ENCODE measurements at places on chromosomes 1 and 21.
A peak's percentile ranks its signal among the peaks of the same experiment; 100 is the strongest.

DNA sequence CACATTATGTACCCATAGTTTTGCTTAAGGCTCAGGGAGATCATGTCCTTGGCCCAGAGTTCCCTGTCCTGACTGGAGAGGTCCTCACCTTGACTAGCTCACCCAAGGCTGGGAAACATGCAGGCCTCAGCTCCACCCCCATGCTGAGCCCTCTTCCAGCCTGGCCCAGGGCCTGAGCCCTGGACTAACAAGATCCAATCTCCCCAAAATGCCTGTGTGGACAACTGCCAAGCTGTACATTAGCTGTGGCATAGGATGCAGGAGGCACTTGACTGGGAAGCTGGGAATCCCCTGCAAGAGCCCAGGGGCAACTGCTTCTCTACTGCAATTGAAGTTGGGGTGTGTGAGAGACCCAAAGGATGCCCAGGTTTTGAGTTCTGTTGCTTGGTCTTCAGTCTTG, 2.1 kb downstream of the LINGO4 start:
- DNase-seq = no peak

DNA sequence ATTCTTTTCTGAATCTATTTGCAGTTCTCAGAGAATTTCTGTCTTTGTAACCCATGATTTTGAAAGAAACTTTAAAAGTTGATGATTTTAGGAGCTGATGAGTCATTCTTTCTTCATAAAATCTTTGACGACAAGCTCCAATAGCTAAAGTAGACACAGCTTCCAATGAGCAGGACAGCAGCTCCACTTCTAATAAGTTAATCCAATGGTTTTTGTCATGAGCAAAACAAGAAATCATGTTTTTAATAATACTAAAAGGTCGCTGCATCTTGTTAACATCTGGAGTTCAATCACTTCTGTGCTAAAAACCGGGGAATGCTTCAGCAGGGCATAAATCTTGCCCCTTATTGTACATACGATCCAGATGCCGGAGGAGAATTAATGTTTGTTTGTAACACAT, 48.9 kb upstream of the GORAB start:
- DNase-seq = no peak

DNA sequence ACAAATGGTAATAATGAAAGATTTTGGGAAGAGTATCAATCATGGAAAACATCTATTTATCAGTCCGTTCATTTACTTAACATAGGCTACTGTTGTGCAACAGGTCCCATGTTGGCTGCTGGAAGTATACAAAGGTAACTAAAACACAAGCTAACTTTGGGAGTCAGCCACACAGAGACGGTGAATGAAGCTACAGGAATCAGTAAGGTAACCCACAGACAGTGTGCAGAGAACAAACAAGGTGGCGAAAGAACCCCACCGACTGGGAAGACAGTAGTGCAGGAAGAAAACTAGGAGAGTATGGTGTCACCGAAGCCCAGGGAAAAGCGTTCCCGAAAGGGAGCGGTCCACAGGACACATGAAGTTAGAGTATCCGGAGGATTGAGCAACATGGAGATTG, 342.3 kb downstream of the SMYD3 start:
- DNase-seq = no peak

- no peak for DNase-seq
These were observed 95.0 kb downstream of the ASTN1 start for GRCh38 chr1:177069490-177069889.

DNA sequence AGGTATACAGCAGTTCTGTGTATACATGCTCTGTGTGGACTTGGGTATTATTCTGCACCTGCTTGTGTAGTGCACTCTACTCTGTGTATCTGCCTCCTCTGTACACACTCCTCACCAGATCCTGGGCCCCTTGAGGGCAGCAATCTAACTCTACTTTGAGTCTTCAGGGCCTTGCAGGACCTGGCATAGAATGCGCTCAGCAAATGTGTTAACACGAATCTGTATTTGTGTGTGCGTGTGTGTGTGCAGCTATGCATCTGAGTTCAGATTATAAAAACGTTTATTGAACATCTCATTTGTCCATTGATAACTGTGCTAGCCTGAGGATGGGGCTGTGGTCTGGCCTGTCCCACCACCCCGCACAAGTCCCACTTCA, 3.9 kb upstream of the MEF2D start:
- DNase-seq = no peak

DNA sequence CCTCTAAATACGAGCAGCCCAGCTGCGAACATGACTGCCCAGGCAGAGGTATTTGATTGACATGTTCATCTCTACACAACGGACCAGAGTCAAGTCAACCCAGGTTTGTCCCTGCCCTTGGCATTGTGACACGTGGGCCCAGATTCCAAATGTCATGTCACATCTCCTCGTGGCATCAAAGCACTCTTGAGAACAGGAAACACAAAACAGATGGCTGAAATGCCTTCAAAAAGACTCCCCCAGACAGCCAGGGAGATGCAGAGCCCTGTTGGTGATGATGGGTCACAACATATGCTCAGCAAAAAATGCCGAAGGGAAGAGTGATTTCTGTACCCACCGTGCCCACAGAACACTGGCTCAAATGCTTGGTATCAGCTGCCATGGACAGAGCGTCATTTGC, 337.8 kb upstream of the DAB1 start:
- DNase-seq = no peak

GRCh38 chr1:93346421-93346993, 800 bp downstream of the DR1 start:
- peak; percentile 37 for DNase-seq

- no peak for DNase-seq
These were observed 22.0 kb upstream of the ADAM30 start for GRCh38 chr1:119918301-119918700.

DNA sequence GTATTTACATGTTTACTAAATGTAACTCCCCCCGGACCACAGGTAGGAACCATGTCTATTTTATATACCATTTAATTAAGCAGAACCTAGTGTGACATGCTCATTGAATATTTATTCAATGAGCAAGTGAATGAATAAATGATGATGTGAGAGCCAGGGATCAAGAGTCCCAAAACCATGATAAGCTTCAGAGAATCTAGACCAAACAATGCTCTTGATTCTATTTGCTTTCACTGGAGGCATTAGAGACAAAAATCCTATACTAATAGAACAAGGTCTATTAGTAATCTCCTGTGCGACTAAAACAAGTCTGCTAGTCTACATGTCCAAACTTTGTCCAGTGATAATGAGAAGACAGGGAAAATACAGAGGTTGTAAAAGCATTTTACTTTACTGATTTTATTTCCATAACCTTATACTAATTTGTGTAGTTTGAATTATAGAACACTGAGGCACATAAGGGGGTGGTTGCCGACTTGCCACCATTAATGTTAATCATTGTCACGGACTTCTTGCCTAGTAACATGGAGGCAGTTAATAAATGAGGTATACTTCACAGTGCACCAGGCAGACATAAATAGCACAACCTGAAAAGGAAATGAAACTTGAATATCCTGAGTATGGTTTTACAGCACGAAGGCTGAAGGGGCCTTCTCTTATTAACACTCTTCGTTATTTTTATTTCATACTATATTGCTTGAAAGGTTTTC, 69.8 kb downstream of the TBX15 start:
- DNase-seq = no peak

DNA sequence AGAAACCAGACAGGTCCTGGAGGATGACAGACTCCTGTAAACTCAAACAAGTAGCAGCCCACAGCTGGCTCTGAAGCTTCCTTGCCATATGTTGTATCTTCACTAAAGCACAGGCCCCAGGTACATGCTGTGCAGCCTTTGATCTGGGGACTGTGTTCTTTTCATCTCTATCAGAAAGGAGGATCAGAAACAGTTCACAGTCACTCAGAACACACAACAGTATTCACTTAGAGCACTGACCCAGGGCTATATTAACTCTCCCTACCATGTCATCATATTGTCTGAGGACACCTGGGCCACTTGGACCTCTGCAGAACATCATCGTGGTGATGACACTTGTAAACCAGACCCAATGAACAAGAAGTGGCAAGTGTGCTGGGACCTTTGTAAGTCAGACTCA, 222.0 kb downstream of the SETD4 start:
- no peak for DNase-seq

- peak; percentile 78 for DNase-seq
These were observed at the start of gene SUMO3 for GRCh38 chr21:44817914-44818639. TSS of gene SUMO3 (minus strand) at chr21:44818062. CDS start at chr21:44817968, 94 bp downstream.

DNA sequence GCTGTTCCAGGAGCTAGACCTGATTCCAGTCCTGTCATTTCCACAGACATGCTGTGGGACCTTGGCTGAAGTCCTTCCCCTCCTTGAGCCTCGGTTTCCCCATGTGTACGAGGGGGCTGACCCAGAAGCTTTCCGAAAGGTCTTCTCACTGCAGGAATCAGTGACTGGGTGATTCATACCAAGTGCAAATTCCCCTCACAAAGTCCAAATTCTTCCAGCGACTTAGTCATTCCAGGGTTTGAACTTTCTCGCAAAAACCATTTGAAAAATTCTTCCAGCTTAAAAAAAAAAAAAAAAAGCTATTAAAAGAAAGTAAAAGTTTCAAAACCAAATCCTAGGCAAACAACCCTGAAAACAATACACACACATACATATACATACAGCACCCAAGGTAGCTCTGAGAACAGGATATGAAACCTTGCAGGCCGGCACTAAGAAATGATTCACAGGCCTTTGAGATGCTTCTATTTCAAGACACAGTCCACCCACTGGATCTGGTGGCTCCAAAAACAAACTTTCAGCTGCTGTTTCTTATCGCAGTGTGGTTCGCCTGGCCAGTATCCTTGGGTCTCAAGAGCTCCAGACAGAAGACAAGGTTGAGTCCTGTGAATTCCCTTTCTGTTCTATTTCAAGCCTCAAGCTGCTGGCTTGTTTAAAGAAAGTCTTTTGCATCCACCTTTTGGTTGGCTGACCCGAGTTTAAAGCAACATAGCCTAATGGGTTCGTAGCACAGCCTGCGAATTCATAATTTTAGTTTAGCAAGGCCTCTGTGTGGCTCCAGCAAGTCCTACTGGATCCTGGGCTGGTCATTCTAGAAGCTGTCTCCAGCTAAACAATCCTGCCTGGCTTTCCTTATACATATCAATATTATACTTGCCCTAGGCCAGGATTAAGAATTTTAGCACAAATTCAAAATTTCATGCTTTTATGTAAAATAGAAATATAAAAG, 18.0 kb upstream of the ID3 start:
- DNase-seq = no peak

- DNase-seq = no peak
These were observed 101.2 kb downstream of the GDAP2 start for GRCh38 chr1:117828201-117828600.

DNA sequence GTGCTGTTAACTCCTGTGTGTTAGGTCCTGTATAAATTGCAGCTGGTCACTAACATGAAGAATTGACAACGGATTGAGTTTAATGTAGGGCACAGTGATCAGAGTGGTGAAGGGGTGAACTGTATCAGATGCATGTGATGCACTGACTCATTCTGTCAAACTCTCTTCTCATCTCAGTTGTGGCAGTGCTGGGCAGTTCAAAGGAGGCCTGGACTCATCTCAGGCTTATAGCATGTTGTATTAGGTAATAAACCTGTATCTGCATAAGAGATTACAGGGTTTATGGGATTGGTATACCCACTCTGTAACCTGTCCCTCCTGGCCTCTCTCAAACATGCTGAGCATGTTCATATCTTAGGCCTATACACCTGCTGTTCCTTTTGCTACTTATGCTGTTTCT, 12.4 kb upstream of the GBP3 start:
- DNase-seq = no peak

- DNase-seq = no peak
These were observed 88.3 kb upstream of the SGIP1 start for GRCh38 chr1:66445492-66446181.

DNA sequence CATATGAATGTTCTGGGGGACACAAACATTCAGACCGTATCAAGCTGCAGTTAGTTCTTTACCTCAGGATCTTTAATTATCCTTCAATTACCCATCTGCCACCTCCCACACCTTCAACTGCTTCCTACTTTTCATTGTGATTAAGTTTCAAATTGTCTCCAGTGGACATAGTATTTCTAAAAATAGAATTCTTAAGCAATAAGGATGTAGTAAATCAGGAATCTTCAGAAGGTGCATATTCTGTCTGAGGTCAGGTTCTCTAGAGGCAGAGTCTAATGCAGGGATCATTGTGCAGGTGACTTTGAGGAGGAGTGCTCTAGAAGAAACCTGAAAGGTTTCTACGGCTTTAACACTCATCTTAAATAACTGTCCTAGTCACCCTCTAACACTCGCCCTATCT, 102.6 kb upstream of the PPP2R5A start:
- no peak for DNase-seq

DNA sequence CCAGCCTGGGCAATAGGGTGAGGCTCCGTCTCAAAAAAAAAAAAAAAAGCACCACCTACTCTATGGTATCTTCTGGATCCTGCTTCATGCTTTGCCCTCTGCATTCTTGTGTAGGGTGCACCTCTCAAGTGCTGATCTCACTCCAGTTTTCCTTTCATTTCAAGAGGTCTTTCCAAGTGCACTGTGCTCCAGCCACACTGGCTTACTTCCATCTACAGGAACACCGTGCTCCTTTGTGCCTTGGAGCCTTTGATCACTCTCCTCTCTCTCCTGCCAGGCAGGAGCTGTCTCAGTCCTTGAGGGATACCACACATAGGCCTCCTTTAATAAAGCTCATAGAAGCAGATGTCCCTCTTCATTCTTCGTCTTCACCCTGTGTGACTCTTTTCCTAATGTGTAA, 55.4 kb upstream of the GREM2 start:
- DNase-seq = no peak

DNA sequence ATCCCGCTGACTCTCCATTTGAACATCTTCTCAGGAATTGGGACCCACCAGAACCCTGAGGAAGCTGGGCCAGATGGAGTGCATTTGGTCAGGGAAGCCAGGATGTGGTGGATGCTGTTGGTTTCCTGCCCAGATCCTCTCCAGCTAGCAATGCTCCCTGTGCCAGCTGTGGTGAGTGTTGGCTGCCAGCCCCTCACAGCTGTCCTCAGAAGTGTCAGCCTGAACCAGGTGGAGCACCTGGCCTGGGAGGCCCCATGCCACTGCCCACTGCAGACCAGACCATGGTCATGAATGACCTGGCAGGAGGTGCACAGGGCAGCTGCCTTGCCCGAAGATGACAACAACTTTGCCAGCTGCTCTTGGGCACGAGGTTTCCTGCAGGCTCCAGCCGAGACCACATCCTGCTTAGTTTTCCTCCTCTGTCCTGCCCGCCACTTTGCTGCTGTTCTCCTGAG, 54.4 kb downstream of the PRSS38 start:
- no peak for DNase-seq

GRCh38 chr1:8752921-8753713, 64.3 kb downstream of the RERE start:
- no peak for DNase-seq

Measured in HAP-1 (cell line).